ENCODE measurements at places on chromosomes 12 and 14. TPM values are rescaled to one million over a fixed set of nuclear protein-coding genes. Genes with fewer than 3 reads are reported as not detected.

Gene HVCN1
- 13.8 TPM for total RNA-seq

Gene RNASE7
- total RNA-seq: not detected

Gene ISCA2
- total RNA-seq: 18.8 TPM

Gene KRT73
- total RNA-seq: not detected

Gene TIMELESS
- total RNA-seq: 45.8 TPM

Gene SIRT4
- 1.0 TPM for total RNA-seq

Gene EIF2B2
- total RNA-seq: 52.8 TPM

Gene RNF212B
- total RNA-seq: not detected

All from activated T-helper 1 cell treated with anti-CD3 and anti-CD28 coated beads, Interleukin-12 subunit alpha, Interleukin-12 subunit beta, Interleukin-2, Interleukin-4 antibody, amounts not matched to agents 30 ng/mL and 10 ng/mL and 1 ng/mL, durations not matched to agents 14 hours and 24 hours and 36 hours (primary cell).